ENCODE measurements at places on chromosomes 3 and 15.

DNA sequence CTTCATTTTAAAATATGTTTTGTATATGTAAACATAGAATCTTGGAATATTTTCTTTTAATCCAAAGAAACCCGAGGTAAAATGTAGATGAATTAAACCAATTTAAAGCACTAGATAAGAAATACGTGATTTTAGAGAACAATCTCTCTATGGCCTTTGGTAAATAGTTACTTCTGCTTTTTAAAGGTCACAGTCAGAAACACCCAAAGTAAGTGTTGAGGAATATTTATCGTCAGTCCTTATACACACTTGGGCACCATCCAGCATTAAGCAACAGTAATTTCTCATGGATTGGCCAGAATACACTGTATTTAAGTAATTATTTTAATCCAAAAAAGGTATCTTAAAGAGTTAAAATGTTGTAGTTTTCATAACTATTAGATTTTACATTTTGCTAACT lies 713.2 kb downstream of the NLGN1 start:
- DNase-seq = no peak

- no peak for DNase-seq
Observed at GRCh38 chr15:97652700-97653167, 307.8 kb upstream of the ARRDC4 start.

- no peak for DNase-seq
Observed at GRCh38 chr15:39260391-39260790, 320.5 kb upstream of the THBS1 start.

DNA sequence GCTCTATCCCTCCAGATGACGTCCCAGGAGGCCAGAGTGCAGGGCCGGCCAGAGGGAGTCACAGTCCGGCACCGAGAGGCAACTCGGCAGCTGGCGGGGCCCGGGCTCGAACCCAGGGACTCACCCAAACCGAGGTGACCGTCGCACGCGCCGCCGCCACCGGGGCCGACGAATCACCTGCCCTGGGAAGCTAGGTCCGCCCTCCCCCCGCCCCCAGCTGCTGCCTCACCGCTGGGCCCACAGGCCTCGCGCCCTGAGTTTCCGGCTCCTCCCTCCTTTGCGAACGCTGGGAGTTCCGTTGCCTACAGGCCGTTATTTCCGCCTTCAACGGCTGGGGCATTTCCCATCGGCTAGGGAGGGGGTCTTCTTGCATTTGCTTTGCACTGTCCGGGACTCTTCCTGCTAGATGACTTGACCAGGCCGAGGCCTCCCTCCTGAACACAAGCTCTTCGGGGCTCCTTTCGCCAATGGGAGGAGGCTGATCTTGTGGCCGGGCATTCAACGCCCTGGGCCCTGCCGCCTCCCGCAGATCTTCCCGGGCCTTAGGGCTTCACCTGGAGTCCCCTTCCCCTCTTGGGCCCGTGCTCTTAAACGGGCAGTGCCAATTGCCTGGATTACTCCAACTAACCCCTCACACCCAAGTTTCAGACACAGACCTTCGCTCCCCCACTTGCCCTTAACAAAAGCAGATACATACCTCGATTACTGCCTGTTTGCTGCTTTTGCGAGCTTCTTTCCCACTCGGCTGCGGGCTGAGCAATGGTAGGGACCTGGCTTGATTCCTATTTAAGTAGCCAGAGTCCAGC lies at the start of gene SNUPN:
Gene SNUPN (minus strand): TSS at position 184 of the 806 bp plus-strand sequence. CDS start 4,674 bp downstream, outside the sequence.
- peak; percentile 58 for DNase-seq

DNA sequence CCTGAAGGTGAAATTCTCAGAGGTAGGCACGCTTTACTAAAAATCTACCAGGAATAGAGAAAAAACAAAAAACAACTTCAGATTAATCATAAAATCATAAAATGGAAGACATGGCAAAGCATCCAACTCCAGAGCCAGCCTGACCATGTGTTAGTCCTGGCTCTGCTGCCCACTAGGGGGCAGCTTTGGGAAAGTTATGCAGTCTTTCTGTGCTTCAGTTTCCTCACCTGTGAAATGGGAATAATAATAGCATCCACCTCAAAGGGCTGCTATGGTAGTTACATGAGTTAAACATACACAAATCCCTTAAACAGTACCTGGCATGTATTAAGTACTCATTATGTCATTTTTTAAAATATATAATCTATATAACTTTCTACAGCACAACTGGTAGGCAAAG lies 52.3 kb downstream of the WNT5A start:
- DNase-seq = no peak

DNA sequence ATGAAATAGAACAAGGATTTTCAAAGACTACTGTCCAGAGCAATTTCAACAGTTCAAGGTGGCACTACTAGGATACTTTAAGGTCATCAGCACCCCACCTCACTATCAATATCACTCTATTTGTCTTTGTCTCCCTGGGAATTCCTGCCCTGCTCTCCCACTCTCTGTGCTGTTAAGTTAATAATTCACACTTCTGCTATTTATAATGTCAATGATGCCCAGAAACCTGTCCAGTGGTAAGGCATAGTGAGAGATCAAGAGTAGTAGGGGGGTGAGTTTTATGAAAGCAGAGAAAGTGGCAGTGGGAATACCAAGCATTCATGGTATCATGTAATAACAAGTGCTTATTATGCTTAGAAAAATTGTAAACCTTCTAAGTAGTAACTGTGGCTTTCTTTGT lies 7.3 kb downstream of the TMCO5A start:
- DNase-seq = no peak

DNA sequence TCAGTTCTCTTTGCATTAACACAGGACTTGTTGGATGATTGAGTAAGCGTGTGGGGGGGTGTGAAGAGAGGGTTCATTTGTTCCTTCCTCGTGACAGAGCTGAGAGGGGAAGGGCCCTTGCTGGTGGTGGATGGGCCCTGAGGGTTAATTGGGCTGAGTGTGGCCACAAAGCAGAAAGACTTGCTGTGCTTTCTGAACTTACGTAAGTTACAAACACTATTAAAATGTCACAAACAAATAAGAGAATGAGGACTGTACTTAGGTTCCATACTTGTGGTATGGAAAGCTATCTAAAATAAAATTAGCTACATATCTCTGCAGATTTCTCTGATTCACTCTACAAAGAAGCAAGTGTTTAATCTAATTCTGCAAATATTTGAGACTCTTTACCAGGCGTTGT lies 231.3 kb downstream of the LPP start:
- DNase-seq = no peak
